D721Med (cell line): ENCODE measurements at places on chromosomes 2 and 18.
A peak's percentile ranks its signal among the peaks of the same experiment; 100 is the strongest.

DNA sequence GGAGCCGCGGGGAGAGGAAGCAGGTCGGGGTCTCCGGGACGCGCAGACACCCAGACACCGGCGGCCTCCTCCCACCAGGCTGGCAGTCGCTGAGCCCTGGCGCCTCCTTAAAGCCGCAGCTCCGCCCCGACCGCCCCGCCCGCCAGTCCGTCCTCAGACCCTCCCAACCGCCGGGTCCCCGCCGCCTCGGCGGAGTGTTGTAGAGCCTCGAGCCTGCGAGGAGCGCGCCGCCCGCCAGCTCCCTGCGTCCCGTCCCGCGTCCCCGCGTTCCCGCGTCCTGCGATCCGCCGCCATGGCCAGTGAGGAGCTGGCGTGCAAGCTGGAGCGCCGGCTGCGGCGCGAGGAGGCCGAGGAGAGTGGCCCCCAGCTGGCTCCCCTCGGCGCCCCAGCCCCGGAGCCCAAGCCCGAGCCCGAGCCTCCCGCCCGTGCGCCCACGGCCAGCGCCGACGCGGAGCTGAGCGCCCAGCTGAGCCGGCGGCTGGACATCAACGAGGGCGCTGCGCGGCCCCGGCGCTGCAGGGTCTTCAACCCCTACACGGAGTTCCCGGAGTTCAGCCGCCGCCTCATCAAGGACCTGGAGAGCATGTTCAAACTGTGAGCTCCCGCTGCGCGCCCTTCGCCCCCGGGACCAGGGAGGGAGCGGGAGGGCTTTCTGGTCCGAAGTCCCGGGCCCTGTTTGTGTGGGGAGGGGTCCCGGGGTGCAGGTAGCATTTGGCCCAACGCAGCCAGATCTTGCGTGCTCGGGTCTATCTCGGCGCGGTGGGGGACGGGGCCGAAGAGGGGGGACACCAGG, at the start of gene EFHD1:
Gene EFHD1 (plus strand): TSS at position 192 of the 793 bp plus-strand sequence. CDS start 101 bp downstream, at position 293.
- peak; percentile 71 for DNase-seq

GRCh38 chr2:102020596-102021170, 28.9 kb downstream of the IL1R2 start:
- no peak for DNase-seq

DNA sequence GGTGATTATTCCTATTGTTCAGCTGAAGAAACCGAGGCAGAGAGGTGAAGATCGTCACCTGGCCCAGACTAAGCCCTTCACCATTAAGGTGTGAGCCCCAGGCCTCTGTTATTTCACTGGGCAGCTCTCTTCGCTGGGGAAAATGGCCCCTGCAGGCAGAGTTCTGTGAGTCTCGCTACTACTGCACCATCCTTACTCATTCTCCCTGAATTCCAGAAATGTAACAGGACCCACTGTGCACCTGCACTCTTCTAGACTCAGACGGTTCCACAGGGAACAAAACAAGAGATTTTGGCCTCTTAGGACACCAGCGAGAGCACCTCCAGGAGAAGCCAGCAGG, 147.7 kb upstream of the GLI2 start:
- DNase-seq: no peak

DNA sequence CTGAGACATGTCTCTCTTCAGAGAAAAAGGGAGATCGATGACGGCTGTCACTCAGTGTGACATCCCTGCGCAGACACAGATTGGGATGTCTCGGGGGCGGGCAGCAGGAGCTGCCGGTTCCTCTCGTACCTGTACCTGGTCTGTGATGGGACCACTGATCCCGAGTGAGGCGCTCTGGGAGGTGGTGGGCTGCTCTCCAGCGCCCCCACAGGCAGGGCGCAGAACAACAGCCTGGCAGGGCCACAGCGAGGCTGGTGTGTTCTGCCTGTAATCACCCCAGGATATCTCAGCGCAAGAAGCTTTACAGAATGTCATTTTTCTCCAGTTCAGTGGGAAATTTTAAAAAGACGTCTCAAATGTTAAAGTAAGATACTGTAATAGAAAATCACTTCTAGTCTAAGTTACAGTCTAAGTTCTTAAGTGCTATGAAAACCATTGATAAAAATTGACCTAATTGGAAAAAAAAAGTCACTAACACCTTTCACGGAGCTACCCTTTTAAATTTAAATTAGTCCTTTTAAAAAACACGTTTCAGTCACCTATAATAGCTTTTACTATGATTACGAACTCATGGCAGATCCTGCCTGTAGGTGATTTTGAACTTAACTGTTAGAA, 189.8 kb downstream of the SNTG2 start:
- no peak for DNase-seq

DNA sequence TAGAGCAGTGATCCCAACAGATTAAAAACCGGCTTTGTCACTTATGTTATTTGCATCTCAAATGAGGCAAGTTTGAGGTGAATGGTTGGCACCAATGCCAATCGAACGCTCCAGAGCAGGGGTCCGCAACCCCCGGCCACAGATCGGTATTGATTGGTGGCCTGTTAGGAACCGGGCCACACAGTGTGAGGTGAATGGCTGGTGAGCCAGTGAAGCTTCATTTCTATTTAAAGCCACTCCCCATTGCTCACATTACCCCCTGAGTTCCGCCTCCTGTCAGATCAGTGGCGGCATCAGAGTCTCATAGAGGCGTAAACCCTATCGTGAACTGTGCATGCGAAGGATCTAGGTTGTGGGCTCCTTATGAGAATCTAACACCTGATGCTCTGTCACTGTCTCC, 132.0 kb downstream of the TMEM182 start:
- no peak for DNase-seq

- no peak for DNase-seq
Measured at GRCh38 chr2:3115301-3116042, 262.1 kb downstream of the EIPR1 start.

DNA sequence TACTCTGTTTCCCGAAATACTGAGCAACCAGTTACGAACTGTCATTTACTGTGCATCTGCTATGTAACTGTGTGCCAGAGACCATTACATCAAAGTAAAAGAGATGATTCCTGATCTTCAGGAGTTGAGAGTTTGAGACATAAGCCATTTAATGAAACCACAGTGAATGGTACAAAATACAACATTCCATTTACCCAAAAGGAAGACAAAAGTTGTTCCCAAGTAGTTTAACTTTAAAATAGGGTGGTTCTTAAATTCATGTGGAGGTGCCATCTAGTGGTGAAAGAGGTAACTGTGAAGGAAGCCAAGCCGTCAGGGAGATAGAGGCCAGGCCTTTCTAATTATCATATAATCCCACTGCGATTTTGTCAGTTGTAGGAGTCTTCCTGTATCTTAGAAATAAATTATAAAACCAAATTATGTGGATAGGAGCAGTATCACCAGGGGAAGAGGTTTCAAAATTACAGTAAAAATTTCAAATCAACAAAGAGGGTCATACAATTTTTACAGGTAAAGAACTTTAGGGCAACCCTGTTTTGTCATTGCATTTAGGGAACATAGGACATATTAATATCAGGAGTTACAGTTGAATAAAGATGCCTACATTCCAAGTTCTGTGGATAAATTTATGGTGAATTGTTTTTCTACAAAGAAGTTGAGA, 67.7 kb downstream of the EPAS1 start:
- no peak for DNase-seq

GRCh38 chr2:29726976-29727375, 194.4 kb downstream of the ALK start:
- DNase-seq: no peak

DNA sequence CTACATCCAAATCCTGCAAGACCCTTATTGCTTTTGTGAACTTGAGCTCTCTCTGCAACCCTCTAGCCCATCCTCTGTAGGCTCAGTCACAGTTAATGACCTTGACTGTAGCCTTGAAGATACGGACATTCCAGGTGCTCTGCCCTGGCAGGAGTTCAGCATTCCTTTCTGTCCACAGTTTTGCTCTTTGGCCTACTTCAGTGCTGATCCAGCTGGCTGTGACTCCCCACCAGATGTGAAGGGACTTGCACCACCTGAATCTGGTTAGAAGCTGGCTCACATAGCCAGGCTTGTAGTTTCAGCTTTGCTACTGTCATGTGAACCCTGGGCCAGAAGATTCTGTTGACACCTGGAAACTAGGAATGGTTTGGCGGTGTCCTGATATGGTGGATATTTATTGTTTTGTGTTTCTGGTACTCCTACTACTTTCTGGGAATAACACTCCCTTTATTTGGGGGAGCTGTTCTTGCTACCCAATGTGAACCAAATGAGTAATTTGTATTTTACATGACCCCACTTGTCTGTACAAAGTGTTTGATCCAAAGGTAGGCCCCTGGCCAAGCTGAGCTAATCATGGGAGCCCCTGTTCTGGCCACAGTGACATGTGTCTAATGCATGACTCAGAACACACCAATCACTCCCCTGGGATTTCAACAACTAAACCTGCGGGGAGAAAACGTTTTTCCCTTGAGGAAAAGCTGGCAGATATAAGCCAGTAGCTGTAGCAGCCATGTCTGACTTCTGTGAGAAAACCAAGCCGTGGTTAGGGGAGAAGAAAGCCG, 73.4 kb downstream of the CDCA7 start:
- DNase-seq: no peak

DNA sequence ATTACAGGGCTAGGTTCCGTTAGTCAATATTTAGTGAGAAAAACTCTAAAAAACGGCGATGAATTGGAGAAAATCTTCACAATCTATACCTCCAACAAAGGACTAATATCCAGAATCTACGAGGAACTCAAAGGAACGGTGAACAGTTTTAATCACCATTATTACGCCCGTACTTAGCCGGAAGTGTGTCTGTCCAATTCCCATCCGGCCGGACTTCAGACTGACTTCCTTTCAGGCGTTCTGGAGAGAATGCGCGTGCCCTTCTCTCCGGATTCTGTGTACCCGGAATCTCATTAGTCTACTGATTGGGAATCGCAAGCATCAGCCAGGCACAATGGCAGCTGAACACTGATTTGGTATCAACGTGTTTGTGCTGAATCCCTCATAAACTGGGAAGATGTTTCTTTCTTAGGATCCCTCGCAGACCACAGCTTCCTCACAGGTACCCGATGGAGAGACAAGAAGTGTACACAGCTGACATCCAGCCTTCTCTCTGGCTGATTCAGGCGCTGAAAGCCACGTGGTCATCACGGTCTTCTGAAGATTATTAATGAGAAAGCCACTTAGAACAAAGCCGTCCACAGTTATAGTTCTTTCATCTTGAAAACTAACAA, 239.9 kb downstream of the ZNF516 start:
- DNase-seq: no peak

DNA sequence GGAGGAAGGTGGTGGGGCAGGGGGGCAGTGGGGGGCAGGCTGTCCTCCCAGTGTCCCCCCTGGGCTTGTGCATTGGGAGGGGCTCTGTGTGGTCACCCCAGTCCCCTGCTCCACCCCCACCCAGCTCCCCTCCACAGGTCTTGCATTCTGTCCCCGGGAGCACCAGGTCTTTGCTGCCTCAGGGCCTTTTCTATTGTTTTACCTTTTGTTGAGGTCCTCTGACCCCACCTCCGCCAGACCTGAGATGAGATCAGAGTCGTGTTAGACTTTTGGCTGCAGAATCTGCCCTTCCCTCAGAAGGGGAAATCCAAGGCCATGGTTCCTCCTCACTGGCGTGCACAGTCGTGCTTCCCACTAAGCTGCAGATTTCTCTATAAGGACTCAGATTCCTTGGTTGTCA, 20.8 kb downstream of the ATG4B start:
- DNase-seq: no peak
